Adrenal gland (tissue), 19 donors: ENCODE measurements at places on chromosomes 4 and X. TPM values are rescaled to one million over a fixed set of nuclear protein-coding genes. Genes with fewer than 3 reads are reported as not detected.

The PAGE1 gene
- total RNA-seq: not detected

The IL9R gene
- not detected for total RNA-seq

The MAGEA9B gene
- total RNA-seq: not detected

The SSX2B gene
- not detected for total RNA-seq

The CASK gene
- total RNA-seq: 42.2 TPM

The RAB39B gene
- total RNA-seq: 0.52 TPM

The NAA11 gene
- not detected for total RNA-seq

The ESX1 gene
- total RNA-seq: not detected

- no peaks in the 10 kb centered on the region for H3K4me1 ChIP-seq
- H3K27ac ChIP-seq: peak overlapping the region; percentile 22
- no peaks in the 10 kb centered on the region for H3K27me3 ChIP-seq
- H3K4me3 ChIP-seq: no peak overlapping the region
These were observed 173.0 kb upstream of the PCDH18 start for GRCh38 chr4:137705171-137705783.

GRCh38 chr4:30943356-30943755 is 223.2 kb downstream of the PCDH7 start:
- no peaks in the 10 kb centered on the region for H3K27me3 ChIP-seq
- no peak for DNase-seq
- H3K4me1 ChIP-seq: no peaks in the 10 kb centered on the region
- H3K27ac ChIP-seq: no peak overlapping the region

DNA sequence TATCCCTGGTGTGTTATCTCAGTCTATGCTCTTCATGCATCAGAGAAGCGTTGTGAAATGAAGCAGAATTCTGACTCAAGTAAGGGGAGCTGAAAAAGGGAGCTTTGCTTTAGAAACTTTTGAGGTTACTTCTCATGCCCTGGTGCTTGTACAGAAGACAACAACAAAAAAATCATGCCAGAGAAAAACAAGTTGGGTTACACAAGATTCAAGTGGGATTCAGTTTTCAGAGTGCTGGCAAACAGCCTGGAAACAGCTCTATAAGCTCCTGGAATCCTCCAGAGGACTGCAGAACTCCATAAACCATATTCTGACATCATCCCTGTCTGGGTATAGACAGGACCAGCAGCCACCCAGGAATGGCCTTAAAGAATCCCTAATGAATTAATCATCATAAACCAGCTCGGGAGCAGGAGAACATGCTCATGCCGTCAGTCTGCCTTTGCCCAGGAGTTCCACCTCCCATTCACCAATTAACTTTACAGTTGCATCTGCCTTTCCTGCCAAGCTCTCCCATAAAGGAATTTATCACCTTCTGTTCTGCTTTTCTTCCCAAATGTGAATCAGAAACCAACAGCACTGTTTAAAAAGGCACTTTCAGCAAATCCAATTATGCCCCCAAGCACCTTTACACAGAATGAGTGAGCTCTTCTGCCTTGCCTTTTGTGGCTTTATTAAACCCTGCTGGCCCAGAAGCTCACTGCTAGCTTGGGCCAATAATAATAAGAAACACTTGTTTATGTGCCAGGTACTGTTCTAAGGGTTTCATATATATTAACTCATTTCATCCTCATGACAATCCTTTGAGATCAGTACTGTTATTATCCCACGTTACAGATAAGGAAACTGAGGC is 54.5 kb upstream of the FBXW7 start:
- no peak overlapping the region for H3K4me3 ChIP-seq
- H3K27me3 ChIP-seq: no peaks in the 10 kb centered on the region
- no peak overlapping the region for H3K27ac ChIP-seq
- H3K4me1 ChIP-seq: no peaks in the 10 kb centered on the region
- DNase-seq: no peak

- no peaks in the 10 kb centered on the region for H3K4me1 ChIP-seq
- DNase-seq: no peak
- no peak overlapping the region for H3K27ac ChIP-seq
- no peaks in the 10 kb centered on the region for H3K27me3 ChIP-seq
These were observed 464.9 kb downstream of the GRXCR1 start for GRCh38 chr4:43357252-43357974.

DNA sequence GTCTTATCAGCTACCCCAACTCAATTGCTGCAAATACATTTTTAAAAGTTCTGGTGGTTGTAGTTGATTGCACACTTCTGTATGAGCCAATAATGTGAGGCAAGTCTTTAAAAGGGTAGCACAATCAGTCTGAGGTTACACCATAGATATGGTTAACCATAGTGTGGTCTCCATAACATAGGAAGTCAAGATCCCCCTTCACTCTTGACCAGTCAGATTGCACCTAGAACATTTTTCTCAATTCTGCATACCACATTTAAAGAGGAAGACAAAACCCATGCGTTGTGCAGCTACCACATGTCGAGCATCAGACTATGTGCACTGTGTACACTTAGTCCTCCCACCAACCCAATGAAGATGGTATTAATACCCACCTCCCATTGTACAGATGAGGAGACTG is 26.5 kb upstream of the CYBB start:
- H3K4me3 ChIP-seq: no peak overlapping the region
- no peaks in the 10 kb centered on the region for H3K27me3 ChIP-seq
- no peak overlapping the region for H3K27ac ChIP-seq
- no peak for DNase-seq
- no peaks in the 10 kb centered on the region for H3K36me3 ChIP-seq

GRCh38 chrX:78957768-78958130 is 12.6 kb downstream of the P2RY10 start:
- H3K4me3 ChIP-seq: no peak overlapping the region
- DNase-seq: no peak
- H3K4me1 ChIP-seq: no peaks in the 10 kb centered on the region
- H3K36me3 ChIP-seq: no peaks in the 10 kb centered on the region
- H3K27me3 ChIP-seq: peaks cover 6% of the 10 kb centered on the region

DNA sequence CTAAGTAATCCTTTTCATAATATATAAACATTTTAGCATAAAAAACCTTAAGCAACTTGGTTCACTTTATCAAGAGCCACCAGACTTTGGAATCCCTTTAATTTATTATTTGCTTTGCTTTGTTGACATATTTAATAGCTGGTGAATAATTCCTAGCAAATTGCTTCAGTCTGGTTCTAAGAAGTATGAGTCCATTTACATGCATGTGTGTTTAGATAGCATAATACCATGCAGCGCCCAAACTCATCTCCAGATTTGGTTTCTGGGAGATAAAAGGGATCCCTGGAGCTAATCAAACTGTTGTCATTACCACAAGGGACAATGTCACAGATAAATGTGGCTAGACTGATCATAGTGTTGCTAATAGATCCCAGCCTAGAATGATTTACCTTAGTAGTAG is 111.8 kb downstream of the TMEM144 start:
- no peaks in the 10 kb centered on the region for H3K4me1 ChIP-seq
- DNase-seq: no peak
- no peaks in the 10 kb centered on the region for H3K36me3 ChIP-seq
- no peak overlapping the region for H3K27ac ChIP-seq

DNA sequence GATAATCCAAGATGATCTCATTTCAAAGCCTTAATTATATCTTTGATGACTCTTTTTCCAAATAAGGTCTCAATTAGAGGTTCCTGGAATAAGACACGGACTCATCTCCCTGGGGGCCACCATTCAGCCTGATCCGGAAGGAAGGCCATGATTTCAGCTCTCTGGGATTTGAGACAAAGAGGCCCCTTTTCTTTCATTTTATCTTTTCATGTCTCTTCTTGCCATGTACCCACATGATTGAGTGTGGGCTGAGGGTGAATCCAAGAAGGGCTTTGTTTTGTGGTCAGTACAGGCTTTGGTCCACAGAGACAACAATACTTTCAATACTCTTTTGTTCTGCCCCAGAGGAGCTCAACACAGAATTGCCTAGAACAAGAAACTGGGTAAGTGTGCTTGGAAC is 261.2 kb downstream of the TRIML1 start:
- no peak overlapping the region for H3K4me3 ChIP-seq
- no peak for DNase-seq
- H3K27me3 ChIP-seq: no peaks in the 10 kb centered on the region
- H3K27ac ChIP-seq: no peak overlapping the region
- no peaks in the 10 kb centered on the region for H3K4me1 ChIP-seq
- no peaks in the 10 kb centered on the region for H3K36me3 ChIP-seq

DNA sequence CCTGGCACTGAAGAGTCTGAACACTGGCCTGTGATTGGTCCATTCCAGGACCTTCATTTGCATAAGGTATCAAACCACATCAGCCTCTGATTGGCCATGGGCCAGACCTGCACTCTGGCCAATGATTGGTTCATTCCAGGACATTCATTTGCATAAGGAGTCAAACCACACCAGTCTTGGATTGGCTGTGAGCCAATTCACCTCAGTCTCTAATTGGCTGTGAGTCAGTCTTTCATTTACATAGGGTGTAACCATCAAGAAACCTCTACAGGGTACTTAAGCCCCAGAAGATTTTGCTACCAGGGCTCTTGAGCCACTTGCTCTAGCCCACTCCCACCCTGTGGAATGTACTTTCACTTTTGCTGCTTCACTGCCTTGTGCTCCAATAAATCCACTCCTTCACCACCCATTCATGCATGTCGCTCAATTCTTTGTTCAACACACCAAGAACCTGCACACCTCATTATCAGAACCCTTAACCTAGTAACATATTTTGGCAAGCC is 14.2 kb upstream of the HERC5 start:
- H3K36me3 ChIP-seq: no peaks in the 10 kb centered on the region
- no peak overlapping the region for H3K27ac ChIP-seq
- H3K4me1 ChIP-seq: no peaks in the 10 kb centered on the region
- no peaks in the 10 kb centered on the region for H3K27me3 ChIP-seq

DNA sequence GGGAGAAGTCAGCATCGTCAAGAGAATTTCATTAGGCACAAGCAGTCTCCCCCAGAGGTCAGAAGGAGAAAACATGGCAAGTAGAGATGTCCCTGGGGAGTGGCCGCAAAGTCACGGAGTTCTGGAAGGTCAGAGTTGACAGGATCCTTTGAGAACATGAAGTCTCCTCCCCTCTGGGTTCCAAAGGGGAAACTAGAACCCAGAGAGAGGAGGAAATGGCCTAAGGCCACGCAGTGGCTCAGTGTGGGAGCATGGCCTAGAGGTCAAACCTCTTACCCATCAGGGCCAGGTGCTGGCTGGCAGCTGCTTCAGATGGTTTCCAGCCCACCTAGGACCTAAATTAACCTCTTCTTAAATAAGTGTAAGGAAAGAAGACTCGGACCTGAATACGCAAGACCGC is 884 bp downstream of the IDH3G start:
- peaks cover 5% of the 10 kb centered on the region for H3K4me1 ChIP-seq
- peak overlapping the region; percentile 18 for H3K4me3 ChIP-seq
- peaks cover 12% of the 10 kb centered on the region for H3K36me3 ChIP-seq
- H3K27me3 ChIP-seq: no peaks in the 10 kb centered on the region
- H3K27ac ChIP-seq: peak overlapping the region; percentile 94
- DNase-seq: no peak

DNA sequence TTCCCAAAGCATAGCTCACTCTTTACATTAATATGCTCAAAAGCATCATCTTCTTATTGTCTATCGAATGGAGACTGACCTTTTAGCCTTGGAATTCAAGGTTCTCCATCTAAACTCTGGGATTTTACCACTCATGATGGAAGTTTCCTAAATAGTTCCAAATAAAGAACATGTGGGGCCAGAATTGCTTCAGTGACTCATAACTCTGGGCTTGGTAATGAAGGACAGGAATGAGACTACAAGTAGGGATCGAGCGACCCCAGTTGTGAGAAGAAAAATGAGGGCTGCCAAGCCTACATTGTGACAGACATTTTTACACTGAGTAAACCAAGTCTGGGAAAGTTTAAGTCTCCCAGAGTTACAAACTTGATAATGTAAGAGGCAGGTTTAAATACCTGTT is 269.9 kb downstream of the CBLL2 start:
- H3K36me3 ChIP-seq: no peaks in the 10 kb centered on the region
- no peak for DNase-seq
- no peak overlapping the region for H3K27ac ChIP-seq
- no peak overlapping the region for H3K4me3 ChIP-seq
- H3K27me3 ChIP-seq: no peaks in the 10 kb centered on the region
- H3K4me1 ChIP-seq: no peaks in the 10 kb centered on the region

DNA sequence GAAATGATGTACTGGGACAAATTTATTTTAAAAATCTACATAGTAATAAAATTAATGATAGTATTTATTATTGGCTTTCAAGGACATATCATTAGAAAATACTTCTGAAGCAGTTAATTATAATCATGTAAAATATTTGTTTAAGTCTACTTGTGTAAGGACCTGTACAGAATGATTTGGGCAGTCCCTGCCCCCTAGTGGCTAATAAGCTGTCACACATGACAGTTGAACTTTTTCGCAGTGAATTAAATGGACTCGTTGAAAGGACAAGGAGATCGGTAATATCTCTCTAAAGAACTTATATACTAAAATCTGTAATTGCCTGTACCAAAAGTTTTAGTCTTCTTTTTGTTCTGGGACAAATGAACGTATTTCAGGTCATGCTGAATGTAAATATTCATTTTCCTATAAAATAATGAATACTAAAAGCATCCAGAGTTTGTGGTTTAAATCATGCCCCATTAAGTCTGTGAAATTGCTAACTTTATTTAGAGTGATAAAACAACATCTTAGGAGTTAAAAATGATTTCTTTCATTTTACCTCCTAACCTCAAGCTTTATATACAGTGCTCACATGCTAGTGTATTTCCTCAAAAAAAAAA is 13.6 kb downstream of the EXOC1 start:
- DNase-seq: no peak
- H3K4me1 ChIP-seq: peaks cover 25% of the 10 kb centered on the region
- H3K27ac ChIP-seq: no peak overlapping the region
- no peaks in the 10 kb centered on the region for H3K36me3 ChIP-seq
- H3K27me3 ChIP-seq: no peaks in the 10 kb centered on the region
- H3K4me3 ChIP-seq: no peak overlapping the region

- no peaks in the 10 kb centered on the region for H3K4me1 ChIP-seq
- H3K36me3 ChIP-seq: no peaks in the 10 kb centered on the region
- DNase-seq: no peak
- no peak overlapping the region for H3K4me3 ChIP-seq
- no peak overlapping the region for H3K27ac ChIP-seq
These were observed 58.6 kb downstream of the PALLD start for GRCh38 chr4:168555437-168555836.

- H3K36me3 ChIP-seq: no peaks in the 10 kb centered on the region
- no peak for DNase-seq
- no peak overlapping the region for H3K27ac ChIP-seq
- no peaks in the 10 kb centered on the region for H3K4me1 ChIP-seq
- peaks cover 47% of the 10 kb centered on the region for H3K27me3 ChIP-seq
These were observed 2.8 kb downstream of the TMEM271 start for GRCh38 chr4:573122-573892.

DNA sequence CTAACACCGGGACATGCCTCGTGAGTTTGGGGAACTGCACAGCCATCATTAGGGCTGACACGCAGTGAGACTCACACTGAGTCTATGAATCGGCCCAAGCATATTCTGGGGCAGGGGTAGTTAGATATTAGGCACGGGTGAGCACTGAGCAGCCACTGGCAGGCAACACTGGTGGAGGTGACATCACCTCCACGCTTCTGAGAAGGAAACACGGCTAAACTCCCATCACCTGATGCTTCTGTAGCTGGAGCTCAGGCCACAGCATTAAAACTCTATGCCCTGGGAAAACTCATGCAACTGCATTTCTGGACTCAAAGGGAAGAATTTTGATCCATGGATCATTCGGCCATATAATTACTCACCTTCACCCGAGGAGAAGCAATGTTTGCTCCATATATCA is 100.8 kb upstream of the OTUD4 start:
- H3K4me3 ChIP-seq: no peak overlapping the region
- no peak overlapping the region for H3K27ac ChIP-seq
- H3K36me3 ChIP-seq: no peaks in the 10 kb centered on the region

GRCh38 chr4:47579235-47579634 is 94.2 kb downstream of the ATP10D start:
- H3K36me3 ChIP-seq: no peaks in the 10 kb centered on the region
- H3K27me3 ChIP-seq: no peaks in the 10 kb centered on the region
